ENCODE measurements at places on chromosomes 11 and 22.

DNA sequence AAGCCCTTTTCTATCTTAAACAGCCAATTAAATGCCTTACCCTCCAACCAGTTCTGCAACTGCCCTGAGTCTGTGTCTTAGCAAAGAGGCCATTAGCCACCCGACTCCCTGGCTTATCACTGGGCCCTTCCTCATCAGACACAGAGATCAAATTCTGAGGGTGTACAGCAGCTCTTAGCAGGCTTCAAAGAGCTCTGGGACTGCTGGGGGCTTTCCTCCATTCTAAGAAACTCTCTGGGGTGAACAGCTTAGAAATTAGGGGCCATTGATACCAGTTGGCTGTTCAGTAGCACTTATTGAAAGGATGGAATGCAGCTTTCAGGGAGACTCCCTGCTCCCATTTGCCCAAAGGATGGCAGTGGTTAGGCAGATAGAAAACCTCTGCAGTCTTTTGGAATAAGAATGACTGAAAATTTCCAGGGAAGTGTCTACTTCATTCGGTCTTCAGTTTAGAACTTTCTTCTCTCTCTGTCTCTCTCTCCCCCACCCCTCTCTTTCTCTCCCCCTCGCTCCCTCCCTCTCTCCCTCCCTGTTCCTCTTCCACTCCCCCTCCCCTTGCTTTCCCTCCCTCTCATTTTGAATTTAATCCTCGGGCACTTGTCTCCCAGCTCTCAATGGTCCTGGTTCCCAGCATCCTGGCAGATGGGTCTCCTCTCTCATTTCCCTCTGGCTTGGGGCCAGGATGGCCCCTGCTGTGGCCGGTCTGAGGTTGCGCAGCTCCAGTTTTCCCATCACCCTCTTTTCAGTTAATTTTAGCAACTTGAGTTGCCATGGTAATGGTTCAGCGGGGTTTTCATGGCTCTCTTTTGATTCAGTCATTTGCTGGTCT lies 76.4 kb downstream of the COMMD9 start:
- no peak for DNase-seq

GRCh38 chr11:2273771-2274170 lies 3.4 kb upstream of the ASCL2 start:
- DNase-seq: no peak

GRCh38 chr22:46409631-46410210 lies 74.2 kb downstream of the TRMU start:
- DNase-seq: no peak

- DNase-seq: peak; percentile 12
These were observed 164.1 kb upstream of the NCAM1 start for GRCh38 chr11:112797092-112797491.

DNA sequence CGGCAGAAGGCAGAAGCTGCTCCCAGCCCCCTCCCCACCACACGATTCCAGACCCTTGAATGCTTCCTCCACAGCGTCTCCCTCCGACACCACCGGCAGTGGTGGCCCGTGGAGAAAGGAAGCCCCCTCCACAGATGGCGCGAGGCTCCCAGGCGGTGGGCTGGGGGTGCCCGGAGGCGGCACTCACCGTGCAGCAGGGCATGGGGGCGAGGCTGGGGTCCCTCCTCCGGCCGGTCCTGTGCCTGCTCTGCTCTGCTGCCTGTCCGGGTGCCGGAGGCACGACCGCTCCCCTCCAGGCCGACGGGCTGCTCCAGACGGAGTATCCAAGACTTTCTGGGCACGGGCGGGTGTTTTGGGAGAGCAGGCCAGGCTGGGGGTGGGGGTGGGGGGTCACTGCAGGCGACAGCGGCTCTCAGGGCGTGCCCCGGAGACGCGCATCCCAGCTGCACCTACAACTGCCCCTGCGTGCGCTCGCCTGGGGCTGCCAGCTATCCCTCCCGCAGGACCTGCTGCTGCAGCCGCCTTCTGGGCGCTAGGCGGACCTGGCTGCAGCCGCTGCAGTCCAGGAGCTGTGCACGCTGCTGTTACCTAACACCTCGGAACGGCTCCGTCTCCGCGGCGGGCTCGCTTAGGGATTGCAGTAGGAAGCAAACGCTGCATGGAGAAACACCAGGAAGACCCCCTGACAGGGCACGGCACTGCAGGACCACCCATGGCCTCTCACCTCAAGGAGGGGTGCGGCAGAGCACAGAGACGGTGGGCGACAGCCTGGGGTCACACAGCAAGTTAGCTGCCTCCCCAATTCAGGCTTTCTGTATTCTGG lies 15.2 kb downstream of the MRGPRG start:
- peak; percentile 23 for DNase-seq

All from T47D (cell line).